ENCODE measurements at places on chromosomes 16 and 17. TPM values are rescaled to one million over a fixed set of nuclear protein-coding genes. Genes with fewer than 3 reads are reported as not detected.
A peak's percentile ranks its signal among the peaks of the same experiment; 100 is the strongest.

Gene TMEM92
- total RNA-seq = 1.7 TPM

Gene CTRB1
- not detected for total RNA-seq

DNA sequence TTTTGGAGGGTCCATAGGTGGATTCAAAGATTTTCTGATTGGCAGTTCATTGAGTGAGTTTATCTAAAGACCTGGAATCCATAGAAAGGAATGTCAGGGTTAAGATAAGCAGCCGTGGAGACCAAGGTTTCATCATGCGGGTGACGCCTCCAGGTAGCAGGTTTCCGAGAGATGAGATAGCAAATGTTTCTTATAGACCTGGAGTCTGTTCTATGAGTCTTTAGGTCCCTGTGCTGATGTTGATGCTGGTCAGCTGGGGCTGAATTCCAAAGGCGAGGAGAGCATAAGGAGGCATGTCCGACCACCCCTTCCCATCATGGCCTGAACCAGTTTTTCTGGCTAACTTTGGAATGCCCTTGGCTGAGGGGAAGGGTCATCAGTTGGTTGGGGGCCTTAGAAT, 80.2 kb downstream of the RAP1GAP2 start:
- no peak for DNase-seq

DNA sequence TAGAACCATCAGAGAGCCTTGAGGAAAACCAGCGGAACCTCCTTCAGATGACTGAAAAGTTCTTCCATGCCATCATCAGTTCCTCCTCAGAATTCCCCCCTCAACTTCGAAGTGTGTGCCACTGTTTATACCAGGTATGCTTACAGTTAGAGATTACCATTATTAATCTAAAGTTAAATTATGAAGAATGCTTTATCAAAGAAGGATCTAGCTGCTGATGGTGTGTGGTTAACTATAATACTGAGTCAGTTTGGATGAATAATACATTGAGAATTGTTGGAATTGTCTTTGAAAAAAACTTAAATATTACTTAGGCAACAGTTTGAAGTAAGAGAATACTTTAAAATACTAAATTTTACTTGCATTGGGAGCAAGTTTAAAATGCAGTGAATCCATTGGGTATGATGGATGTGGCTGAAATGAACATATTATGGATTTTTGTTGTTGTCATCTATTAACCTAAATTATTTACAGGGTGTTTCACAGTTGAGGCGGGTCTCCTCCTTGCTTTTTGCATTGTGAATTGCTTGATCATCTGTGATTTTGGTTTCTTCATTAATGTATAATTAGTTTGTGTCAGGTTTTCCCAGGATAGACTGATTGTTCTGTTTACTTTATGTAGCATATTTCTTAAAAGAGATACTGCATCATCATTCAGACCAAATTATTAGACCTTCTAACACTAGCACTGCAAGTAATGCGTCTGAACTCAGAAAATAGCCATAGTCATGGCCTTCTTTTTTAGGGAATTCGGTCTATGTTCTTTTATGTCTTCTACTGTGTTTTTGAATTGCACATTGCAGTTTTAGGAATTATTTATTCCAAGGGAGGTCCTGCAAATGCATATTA, 47.8 kb downstream of the OMG start:
- peak; percentile 7 for DNase-seq

Gene CLDN6
- 359 TPM for total RNA-seq
